Activated T-cell treated with anti-CD3 and anti-CD28 coated beads, Interleukin-2, amount 50 U/mL, for 1 hour (primary cell): ENCODE measurements at places on chromosomes 5 and 9.

- no peak for DNase-seq
These were observed 112.5 kb downstream of the SLC12A2 start for GRCh38 chr5:128196080-128196479.

DNA sequence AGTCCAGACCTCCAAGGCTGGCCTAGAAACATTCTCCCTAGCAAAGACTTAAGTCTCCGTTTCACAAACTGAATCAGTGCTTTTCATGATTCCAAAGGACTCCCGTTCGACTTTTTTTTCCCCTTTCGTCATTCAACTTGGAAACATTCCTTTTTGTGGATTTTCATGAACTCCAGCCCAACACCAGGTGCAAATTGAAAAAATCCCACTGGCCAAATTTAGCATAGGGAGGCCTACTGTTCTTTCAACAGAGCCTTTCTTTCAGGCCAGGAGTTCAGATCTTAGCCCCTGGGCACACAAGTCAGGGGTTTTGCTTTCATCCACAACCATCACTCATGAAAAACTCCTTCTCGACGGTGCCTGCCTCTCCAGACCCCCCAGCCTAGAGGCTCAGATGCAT lies 285.3 kb downstream of the PIK3R1 start:
- no peak for DNase-seq

- DNase-seq: no peak
These were observed 13.9 kb upstream of the ANKRD18A start for GRCh38 chr9:38634315-38634714.

- DNase-seq: no peak
These were observed 130.9 kb downstream of the CCDC192 start for GRCh38 chr5:127834094-127834531.

DNA sequence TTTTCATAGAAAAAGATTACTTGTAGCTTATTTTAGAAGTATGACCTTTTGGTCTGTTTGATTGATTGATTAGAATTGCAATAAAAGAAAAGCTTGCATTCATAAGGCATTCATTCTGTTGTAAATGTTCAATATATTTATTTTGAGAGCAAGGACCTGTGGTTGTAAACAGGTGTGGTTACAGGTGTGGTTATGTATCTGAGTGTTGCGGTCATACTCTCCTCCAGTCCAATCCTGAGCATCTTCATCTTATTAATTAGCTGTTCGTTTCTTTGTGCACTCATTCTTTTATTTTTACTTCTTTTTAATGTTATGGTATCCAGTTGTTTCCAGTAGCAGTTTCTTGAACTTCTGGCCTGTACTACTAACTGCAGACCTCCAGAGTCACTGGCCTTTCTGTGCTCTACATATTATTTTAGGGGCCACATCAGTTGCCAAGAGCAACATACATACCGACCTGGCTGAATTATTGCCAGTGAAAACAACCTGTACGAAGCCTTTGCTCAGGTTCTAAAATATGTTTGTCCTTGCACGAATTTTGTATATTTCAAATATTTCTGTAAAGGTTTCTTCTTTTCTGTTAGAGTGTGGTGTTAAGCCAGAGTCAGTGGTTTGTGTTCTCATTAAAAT lies 128.7 kb downstream of the CDC42SE2 start:
- no peak for DNase-seq
